CD4-positive, alpha-beta T cell treated with Interleukin-2 at 100 ng/mL for 4 hours (primary cell): ENCODE measurements at places on chromosomes 5 and 9.

- no peak for DNase-seq
These were observed 32.1 kb downstream of the CENPK start for GRCh38 chr5:65530904-65531303.

GRCh38 chr5:1257363-1257762, 32.2 kb downstream of the SLC6A18 start:
- no peak for DNase-seq

- DNase-seq = no peak
These were observed 79.7 kb upstream of the ZNF366 start for GRCh38 chr5:72586788-72587530.

- DNase-seq = no peak
These were observed 31.4 kb downstream of the CTNNA1 start for GRCh38 chr5:138784590-138784989.

DNA sequence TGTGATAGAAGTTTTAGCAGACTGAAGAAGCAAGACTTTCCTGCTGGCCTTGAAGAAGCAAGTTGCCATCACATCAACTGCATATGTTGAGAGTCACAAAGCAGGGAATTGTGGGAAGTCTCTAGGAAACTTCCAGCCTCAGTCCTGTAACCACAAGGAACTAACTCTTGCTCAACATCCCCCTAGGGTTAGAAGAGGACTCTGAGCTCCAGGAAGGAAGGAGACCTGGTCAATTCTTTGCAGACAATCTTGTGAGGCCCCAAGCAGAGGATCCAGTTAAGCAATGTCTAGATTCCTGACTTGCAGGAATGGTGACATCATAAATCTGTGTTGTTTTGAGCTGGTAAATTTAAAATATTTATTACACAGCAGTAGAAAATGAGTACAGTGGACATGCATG, 18.6 kb upstream of the ZNF366 start:
- DNase-seq = no peak

DNA sequence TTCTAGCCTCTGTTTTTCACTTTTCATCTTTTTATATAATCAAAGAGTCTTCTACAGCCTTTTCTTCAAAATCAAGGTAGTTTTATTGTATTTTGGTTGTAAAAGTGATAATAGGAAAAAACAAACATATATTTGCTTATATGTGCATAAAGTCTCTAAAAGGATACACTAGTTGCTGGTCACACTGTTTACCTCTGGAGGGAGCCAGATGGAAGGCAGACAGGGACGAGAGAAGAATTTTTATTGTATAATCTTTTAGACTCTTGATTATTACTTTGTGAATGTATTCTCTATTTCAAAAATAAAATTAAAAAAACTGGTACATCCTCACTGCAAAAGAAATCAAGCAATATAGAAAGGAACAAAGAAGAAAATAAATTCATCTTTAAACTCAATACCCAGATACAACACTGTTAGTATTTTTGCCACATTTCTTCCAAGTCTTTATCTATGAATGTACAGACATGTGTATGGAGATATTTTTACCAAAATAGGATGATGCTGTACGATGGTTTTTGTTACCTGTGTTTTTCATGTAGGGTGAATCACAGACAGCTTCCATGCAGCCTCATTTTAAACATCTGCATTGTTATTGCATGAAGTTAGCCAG, 6.1 kb upstream of the RNF183 start:
- DNase-seq = peak; percentile 42

DNA sequence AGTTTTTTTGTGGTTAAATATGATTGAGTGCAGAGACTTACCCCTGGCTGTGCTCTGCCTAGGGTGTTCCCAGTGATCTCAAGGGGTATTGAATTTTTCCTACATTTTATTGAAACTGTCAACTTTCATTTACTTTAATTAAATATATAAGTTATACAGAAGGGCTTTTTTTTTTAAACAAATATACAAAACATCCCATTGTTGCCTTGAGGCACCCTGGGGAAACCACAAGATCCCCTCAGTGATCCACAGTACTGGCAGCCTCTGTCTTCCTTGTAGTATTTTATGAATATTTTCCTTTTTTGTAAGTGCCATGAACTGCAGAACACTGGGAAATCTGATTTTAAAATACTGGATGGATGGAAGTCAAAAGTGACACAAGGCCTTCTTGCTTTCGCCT, 123.7 kb downstream of the TLE1 start:
- DNase-seq = no peak

DNA sequence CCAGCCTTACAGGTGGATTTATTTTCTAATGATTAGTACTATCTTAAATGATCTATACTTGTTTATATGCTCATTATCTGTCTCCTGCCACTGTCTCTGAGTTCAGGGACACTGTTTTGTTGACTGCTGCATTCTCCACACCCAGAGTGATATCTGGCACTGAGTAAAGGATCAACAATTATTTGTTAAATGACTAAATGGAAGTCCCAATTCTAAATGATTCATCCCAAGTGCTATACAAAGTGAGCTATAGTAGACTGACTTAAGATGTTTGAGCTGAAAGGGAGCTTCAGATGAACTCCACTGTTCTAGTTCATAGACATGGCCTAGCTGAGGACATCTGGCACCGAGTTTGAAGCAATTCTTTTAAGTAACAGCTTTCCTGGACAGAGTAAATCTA, 40.5 kb downstream of the ITGA2 start:
- DNase-seq = no peak

DNA sequence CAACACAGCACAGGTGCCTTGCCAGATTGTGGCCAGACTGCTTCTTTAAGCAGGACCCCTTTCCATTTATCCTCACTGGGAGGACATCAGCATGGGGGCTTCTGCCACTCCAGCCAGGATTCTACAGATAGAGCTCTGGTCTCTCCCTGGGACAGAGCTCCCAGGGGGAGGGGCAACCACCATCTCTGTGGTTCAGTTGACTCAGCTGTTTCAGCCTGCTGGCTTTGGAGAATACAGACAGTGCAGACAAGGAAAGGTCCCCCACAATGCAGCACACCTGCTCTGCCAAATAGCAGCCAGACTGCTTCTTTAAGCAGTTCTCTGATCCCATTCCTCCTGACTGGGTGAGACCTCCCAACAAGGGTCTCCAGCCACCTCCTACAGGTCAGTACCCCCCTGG, 132.8 kb downstream of the OR2K2 start:
- no peak for DNase-seq

- no peak for DNase-seq
These were observed 569.5 kb upstream of the SEMA6A start for GRCh38 chr5:117144086-117144485.

DNA sequence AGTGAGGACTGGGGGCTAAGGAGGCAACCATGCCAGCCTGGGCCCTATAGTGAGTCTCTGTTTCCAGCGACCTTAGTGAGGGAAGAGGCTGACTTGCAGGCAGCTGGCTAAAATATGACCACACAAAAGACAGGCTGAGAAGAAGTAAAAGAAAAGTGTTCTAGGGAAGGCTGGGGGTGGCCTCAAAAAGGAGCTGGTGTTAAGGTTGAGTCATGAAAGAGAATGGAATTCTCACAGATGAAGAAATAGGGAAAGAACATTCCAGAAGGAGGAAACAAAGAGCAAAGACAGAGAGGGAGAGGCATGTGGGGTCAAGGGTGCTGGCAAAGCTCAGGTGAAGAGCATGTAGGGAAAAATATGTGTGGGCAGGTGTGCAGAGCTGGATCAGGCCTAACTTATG, 302.7 kb upstream of the RFX3 start:
- no peak for DNase-seq

DNA sequence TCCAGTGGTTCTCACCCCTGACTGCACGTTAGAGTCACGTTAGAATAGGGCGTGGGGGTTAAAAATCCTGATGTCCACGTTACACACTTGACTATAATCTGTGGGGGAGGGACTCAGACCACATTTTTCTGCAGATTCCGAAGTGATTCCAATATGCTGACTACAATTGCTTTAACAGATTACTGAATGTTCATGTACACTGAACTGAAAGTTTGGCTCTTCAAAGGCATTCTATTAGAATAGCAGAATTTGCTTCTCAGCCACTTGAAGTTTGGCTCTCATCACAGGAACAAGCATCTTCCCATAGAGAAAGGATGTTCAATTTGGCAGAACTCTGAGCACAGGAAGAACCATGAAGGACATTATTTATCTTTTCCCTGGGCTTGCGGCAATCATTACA, 84.5 kb downstream of the HAPLN1 start:
- DNase-seq = no peak

- DNase-seq = no peak
These were observed 69.1 kb downstream of the ADAMTS2 start for GRCh38 chr5:179275941-179276837.

DNA sequence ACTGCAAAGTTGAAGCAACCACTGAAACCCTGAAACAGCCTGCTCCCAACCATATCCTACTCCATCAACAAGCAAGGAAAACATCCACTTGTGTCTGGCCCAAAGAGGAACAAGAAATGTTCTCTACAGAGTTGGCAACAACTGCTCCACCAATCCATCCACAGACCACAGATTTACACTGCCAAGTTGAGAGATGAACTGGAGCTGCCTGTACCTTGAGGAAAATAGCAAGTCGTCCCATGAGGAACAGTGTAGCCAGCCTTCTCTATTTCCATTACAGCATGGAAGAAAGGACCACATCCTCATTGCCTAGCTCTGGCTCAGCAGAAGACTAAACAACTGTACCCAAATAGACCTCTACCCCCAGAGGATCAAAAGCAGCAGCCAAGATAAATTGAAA, 60.4 kb downstream of the DEPDC1B start:
- DNase-seq = no peak

DNA sequence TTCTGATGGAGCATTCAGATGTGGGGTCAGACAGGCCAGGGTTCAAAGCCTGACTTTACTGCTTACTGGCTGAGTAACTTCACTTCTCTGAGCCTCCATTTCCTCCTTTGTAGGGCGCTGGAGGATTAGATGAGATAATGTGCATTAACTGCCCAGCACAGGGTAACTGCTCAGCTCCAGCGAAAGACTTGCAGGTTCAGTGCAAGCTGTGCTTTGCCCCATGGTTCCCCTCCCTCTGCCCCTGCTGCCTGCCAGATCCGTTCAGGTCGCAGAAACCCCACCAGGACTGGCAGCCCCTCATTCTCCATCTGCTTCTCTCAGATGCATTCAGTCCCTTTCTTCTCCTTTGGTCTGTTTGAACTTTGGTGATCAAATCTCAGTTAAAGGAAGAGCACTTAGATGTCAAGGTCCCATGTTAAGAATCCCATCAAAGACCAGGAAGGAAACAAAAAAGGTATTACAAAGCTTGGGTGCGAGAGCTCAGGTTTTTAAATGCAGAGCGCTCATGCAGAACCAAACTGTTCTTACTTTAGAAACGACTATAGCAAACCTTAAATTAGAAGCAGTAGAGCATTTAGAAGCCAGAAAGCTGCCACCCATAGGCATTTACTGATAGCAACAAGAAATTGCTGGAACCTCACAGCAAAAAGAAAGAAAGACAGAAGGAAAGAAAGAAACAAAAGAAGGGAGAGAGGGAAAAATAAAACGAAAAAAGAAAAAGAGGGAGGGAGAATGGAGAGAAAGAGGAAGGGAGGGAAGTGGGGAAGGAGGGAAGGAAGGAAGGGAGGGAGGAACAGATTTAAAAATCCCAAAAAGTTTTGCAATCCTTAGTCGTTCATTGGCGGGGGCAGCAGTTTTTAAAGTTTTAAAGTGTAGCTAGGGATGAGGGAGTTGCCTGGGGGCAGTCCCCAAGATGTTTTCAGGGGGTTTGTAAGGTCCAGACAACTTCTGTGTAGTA, 23.5 kb downstream of the AFAP1L1 start:
- no peak for DNase-seq

DNA sequence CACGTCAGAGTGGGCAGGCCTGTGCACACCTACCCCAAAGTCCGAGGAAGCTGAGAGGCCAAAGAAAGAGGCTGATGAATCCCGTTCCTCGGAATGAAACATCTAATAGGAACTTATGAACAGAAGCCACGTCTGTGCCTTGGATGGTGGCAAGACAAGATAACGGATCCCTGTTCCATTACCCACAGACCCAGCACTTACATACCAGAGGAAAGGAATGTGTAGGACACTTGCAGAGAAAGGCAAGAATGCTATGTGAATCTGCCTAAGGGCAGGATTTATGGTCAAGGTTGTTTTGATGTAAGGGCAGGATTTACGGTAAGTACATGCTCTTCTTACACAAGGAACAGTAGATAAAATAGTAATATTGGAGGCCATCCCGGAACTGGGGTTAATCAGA, 93.2 kb downstream of the WDR41 start:
- DNase-seq = no peak

- no peak for DNase-seq
These were observed 31.7 kb upstream of the LRRC14B start for GRCh38 chr5:159448-160172.

- DNase-seq = no peak
These were observed 127.4 kb downstream of the AOPEP start for GRCh38 chr9:94853887-94854286.

GRCh38 chr5:15489571-15490235, 10.3 kb upstream of the FBXL7 start:
- DNase-seq = no peak

- no peak for DNase-seq
These were observed 80.8 kb downstream of the ASTN2 start for GRCh38 chr9:117334101-117334500.

DNA sequence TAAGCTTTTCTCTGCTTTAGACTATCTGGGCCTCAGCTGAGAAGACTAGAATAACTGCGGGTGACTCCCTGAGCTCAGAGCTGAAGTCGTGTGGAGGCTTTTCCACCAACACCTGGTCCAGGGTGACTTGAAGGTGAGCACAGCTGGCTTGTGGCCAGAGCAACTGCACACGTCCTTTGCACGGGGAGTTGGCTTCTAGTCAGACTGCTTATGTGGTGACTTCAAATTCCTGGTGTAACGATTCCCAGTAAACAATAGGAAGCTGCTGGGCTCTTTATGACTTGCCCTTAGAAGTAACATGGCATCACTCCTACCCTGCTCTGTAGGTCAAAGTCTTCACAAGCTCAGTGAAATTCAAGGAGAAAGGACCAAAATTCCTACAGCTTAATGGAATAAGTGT, 800.6 kb upstream of the CDH6 start:
- DNase-seq = no peak

GRCh38 chr5:55620009-55620765, 85.4 kb upstream of the PLPP1 start:
- DNase-seq = no peak

DNA sequence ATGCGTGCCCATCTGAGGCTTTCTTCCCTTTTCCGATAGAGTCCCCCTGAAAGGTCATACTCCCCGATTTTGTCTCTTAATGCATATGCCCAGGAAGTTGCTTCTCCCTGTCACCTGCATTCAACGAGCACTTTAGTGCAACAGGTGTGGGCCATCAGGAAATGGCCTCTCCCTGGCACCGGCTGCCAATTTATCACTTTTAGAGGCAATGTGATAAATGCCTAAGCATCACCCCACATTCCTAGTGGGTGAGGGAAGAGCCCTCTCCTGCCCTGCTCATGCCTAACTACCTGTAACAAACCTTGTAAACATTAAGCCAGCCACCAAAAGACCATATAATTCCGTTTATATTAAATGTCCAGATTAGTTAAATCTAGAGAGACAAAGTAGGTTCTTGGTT, 1.1 kb upstream of the SNAPC3 start:
- DNase-seq = no peak

- DNase-seq = no peak
These were observed 39.6 kb downstream of the PDE6A start for GRCh38 chr5:149904977-149905376.

- no peak for DNase-seq
These were observed 419.6 kb downstream of the EFNA5 start for GRCh38 chr5:107251151-107251550.
